ENCODE measurements at places on chromosomes 1 and 21.

DNA sequence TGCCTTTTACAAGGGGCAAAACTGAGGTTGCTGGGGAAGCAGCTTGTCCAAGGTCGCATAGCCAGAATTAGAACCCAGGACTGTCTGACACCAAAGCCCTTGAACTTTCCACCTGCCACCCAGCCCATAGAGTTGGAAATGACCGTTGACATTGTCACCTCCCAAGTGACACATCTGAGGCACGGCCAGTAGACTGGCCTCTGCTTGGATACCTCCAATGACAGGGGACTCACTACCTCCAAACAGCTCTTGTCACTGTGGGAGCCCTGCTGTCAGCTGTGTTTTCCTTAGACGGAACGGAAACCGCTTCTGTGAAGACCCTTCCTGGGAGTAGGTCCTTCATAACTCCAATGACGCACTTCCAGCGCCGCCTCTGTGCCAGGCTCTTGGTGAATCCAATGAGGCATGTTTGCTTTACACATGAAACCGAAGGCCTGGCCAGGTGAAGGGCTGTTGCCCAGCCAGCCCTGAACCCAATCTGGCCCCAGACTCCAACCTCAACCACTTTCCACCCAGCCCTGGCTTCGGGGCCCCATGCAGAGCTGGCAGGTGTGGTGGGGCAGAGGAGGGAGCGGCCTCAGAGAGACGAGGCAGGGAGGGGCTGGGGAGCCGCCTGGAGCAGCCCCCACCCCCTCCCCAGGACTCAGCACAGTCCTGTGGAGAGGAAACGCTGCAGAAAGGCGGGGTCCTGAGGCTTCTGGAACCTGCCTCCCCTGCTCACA is 109.2 kb upstream of the IFFO2 start:
- DNase-seq: no peak

GRCh38 chr1:230000493-230001184 is 66.4 kb upstream of the GALNT2 start:
- DNase-seq: no peak

DNA sequence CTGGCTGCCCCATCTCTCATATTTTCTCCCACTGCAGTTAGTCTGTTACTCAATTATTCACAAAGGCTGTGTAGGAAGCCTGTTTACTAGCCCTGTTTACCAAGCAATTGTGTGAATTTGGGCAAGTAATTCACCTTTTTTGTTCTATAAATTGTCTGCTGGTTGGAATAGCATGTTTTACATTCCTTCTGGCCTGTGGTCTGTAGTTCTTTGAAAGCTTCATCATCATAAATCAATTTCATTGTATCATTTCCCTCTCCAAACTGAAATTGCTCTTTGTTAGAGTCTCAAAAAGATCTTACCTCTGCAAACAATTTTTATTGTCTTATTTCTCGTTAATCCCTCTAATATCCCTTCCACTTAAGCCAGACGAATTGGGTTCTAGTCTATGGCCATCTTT is 1059.5 kb upstream of the ADGRL4 start:
- no peak for DNase-seq

DNA sequence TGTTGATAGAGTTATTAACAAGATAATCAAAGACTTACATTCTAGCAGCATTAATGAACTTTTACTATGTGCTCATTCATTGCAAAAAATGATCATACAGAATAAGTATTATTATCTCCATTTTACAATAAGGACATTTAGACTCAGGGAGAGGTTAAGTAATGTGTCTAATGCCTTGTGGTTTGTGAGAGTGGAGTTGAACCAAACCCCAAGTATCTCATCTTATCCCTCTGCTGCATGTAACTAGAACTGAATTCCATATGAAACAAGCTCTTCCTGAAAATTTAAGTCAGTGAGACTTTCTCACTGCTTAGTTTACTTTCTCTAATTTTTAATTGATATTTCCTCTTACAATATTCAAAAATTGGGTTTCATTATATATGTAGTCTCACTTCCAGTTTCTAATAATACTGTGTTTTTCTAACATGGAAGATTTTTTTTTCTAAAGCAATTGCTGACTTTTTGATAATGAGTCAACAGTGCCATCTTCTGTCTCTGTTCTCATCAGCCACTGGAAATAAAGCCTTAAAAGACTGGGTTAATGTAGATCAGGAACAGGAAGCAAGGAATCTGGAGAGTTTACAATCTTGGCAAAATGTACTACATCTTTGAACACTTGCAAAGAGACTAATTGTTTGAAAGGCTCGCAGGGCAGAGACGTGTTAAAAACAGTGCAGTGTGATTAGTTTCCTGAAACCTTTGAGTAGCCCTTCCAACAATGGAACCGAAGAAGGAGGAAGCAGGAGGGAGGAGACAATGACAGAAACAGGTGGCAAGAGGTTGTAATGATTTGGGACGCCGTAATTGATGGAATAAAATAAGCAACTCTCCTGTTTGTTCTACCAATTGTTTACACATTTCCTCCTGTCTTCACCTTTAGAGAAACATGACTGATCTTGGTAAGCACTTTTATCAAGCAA is 567.6 kb downstream of the MRPL39 start:
- DNase-seq: no peak

- peak; percentile 31 for DNase-seq
These were observed 89.4 kb upstream of the IPO9 start for GRCh38 chr1:201739492-201740085.

GRCh38 chr1:25204797-25205480 is 27.4 kb downstream of the SYF2 start:
- DNase-seq: no peak

GRCh38 chr1:111649227-111649626 is 29.6 kb downstream of the RAP1A start:
- DNase-seq: no peak

DNA sequence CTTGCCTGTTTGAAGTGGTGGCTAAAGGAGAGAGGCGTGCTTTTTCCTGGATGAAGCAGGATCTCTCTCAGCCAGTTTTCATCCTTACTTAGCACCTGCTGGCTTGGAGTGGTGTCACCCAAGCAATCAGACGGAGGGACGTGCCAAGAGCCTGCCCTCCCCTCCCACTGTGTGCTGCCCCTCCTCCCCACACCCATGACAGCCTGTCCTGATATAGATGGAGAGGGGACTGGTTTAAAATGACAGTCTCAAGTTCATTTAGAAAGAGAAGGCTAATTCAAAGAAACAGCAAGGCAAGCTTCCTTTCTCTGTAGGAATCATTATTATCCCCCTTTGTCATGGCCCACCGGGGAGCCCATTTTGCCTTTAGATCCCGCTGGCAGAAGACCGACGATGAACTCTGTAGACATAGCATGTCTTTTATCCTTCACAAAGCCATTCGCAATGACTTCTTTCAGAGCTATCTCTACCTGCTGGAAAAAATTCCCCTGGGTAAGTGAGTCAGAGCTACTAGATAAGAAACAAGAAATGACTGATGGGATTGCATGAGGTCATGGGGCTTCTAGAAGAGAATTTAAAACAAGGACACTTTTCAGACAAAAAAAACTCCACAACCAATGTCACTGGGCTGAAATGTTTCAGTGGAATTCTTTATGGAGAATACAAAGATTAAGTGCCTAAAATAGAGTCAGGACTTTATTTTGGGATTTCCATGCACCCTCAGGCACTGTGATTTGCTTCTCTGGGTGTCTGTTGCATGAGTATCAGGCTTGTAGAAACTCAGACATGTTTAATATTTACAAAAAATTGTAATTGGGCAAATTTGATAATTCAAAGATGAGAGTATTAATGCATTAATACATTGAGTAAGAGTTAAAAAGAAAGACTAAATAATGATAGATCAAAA is at the start of gene NTMT2:
Gene NTMT2 (plus strand): TSS at position 190 of the 907 bp plus-strand sequence. CDS start 149 bp downstream, at position 339.
- no peak for DNase-seq

- no peak for DNase-seq
These were observed 683 bp downstream of the LRRC8B start for GRCh38 chr1:89525169-89525855.

DNA sequence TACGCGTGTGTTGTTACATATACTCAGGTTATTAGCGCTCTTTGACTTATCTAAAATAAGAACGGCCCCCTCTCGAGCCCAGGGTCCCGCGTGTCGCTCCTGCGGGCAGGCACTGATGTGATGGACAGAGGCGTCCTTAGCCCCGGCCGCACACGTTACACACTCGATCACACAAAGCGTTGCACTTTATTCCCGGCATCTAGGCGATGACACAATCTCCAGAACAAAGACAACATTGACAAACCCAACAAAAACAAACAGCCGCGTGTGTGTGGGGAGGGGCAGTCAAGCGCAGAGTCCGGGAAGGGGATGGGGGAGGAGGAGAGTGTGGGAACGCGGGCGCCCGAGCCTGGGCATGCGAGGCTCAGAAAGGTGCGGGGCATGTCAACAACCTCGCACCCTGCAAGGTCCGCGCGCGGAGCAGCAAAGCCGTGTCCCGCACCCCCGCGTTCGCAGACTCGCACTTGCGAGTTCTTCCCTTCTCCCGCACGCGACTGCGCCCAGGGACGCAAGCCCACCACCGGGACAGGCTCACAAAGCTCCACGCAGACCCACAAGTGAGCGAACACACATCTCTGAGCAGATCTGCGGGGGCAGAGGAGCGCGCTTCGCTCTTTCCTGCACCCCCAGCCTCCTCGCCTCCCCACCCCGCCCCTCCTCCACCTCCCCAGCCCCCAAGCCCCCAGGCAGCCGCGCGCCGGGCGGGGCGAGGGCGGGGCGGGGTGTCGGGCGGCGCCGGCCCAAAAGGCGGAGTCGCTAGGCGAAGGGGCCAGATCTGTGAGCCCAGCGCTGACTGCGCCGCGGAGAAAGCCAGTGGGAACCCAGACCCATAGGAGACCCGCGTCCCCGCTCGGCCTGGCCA is at the start of gene EFNA1:
Gene EFNA1 (plus strand): TSS at position 772 of the 862 bp plus-strand sequence. CDS start 102 bp downstream, outside the sequence.
- peak; percentile 34 for DNase-seq

DNA sequence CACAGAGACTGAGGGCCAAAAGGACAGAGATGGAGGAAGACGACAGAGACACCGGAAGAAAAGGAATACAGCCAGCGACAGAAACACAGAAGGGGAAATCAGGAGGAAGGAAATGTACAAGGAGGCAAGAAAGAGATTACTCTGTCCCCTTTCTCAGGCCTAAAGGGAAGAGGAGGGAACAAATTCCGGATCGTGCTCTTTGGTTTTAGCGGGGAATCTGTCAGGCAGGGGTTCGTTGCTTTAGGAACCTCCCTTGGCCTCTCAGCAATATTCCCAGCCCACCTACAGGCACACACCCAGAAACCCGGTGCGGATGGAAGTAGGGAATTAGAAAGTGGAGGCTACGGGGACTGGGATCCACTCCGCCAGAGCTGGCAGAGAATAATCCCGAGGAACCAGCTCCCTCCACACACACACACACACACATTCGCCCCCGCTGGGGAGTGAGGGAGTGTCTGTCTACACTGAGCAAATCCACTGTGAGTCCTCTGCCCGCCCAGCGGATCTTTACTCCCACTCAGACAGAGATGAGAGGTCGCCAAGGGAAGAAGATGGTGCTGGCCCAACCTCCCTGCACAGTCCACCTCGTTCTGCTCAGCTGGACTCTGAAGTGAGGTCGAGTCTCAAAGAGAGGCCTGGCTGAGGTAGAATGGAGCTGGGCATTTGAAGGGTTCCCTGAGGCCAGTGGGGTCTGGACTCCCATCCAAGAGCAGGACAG is 5.7 kb downstream of the TAL1 start:
- DNase-seq: no peak

DNA sequence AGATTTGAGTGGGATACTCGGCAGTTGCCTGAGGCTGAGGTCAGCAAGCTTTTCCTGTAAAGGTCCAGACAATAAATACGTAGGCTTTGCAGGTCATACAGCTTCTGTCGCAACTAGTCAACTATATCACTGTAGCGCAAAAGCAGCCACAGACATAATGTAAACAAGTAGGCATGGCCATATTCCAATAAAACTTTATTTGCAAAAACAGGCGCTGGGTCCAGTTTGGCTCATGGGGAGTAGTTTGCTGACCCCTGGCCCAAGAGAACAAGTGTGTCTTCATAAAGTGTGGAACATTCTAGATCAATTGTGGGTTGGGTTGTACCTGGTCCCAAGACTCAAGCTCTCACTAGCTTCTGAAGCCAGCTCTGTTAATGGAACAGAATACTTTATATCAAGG is 78.8 kb downstream of the MIS18A start:
- DNase-seq: no peak

- DNase-seq: no peak
These were observed 557 bp downstream of the EMC1 start for GRCh38 chr1:19250629-19251304.

DNA sequence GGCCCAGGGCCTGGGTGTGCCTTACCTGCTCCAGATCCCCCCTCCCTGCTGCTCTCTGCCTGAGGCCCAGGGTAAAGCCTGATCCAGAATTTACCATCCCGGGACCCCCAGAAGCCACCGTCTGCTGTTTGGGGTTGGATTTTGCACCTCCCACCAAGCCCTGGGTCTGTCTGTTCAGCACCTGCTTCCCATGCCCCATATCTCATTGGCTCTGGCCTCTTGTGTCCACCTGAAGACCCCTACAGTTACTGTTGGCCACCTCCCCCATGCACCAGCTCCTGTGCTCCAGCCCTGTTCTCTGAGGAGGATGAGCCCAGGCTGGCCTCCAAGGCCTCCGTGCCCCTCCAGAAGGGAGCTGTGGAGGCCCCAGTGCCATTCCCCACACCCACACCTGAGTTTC is 113.9 kb downstream of the GRIK3 start:
- no peak for DNase-seq

DNA sequence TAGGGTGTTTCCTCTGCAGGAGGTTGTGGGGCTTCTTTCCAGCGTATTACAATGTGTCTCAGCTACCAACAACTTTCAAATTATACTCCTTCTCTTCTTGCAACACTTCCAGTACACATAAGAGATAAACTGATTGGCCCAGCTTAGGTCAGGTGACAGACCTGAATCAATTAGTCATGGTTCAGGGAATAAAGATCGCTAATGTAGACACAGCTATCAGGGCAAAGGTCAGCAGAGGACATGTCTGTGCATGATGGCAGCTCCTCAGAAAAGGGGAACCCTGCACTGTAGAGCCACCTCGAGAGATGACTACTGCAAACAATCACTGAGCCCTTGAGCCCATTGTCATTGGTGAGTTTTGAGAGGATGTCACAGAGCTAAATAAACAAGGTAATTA is 36.8 kb upstream of the PKN2 start:
- DNase-seq: no peak

GRCh38 chr1:39324888-39325287 is 120.4 kb downstream of the MACF1 start:
- no peak for DNase-seq

- no peak for DNase-seq
These were observed 39.1 kb upstream of the KLF17 start for GRCh38 chr1:44079566-44079965.

- no peak for DNase-seq
These were observed 6.7 kb upstream of the ELOA start for GRCh38 chr1:23736437-23737134.

DNA sequence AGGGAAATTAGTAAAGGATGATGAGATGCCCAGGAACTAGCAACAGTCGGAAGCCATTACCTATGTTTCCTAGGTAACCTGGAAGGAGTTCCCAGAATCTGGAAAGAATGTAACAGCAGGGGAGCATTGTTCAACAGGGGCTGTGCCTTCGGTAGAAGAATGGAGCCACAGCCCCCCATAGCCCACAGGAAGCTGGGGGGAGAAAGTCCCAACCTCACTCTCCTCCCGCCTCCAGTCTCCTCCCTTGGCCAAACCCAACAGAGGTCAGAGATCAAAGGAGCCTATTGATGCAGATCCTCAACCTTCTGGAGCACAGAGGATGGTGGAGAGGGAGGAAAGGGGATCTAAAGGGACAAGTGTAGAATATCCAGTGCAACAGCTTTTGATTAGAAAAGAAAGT is 131.5 kb upstream of the SLC44A3 start:
- DNase-seq: no peak

Measured in stimulated activated CD4-positive, alpha-beta T cell treated with anti-CD3 and anti-CD28 coated beads, Interleukin-1b, Interleukin-23, amount 100 ng/mL, for 24 hours (primary cell).